ENCODE measurements at places on chromosomes 11 and 22.

DNA sequence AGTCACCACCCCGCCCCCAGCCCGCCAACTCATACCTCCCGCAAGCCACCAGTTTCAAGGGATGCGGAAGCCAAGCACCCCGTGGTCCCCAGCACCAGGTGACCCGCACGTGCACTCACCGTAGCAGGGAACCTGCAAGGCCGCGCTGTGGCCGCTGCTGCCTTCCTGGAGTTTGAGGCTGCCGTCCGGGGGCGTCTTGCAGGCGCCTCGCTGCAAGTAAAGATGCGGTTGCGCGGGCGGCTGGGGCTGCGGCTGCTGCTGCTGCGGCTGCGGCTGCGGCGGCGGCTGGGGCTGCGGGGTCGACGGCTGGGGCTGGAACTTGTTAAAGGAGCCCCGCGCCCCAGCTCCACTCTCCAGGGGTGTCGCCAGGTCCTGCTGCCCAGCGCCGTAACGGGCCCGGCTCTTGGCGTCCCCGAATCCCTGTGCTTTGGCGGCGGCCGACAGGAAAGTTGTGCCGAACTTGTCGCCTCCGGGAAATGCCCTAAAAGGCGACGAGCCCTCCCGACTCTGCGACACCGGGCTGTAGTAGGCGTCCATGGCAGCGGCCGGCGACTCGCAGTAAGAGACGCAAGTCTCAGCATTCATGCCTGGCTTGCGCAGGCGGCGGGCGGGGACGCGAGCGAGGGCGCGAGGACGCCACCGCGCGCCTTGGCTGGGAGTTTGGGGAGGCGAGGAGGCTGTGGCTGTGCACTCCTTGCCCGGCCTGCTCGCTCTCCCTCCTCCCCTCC lies at the start of gene ALX4:
Gene ALX4 (minus strand): TSS at position 662 of the 728 bp plus-strand sequence. CDS start 77 bp downstream, at position 585.
- peak; percentile 48 for DNase-seq

DNA sequence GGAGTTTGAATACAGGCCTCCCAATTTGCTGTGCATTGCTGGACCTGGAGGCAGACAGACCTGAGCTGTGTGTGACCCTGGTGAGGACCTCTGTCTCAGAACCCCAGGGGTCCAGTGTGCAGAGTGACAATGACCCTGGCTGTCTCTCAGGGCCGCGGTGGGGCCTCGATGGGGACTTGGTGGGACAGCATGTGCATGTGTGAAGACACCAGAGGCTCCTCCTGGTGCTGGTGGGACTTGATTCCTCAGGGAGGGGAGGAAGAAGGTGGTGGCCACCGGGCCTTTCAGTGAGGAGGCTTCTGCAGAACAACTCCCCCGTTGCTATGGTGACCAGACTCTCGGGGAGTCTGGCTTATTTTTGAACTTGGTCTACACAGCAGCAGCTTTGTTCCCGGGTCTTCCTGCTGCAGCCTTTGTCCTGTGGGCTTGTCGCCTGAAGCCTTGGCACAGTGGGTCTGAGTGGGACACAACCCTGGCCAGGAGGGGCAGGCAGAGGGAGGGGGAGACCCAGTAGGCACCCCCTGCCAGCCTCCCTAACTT lies 35.3 kb downstream of the MCM5 start:
- DNase-seq: no peak

- DNase-seq: peak; percentile 74
These were observed 550.9 kb upstream of the CCDC90B start for GRCh38 chr11:83836883-83837654.

DNA sequence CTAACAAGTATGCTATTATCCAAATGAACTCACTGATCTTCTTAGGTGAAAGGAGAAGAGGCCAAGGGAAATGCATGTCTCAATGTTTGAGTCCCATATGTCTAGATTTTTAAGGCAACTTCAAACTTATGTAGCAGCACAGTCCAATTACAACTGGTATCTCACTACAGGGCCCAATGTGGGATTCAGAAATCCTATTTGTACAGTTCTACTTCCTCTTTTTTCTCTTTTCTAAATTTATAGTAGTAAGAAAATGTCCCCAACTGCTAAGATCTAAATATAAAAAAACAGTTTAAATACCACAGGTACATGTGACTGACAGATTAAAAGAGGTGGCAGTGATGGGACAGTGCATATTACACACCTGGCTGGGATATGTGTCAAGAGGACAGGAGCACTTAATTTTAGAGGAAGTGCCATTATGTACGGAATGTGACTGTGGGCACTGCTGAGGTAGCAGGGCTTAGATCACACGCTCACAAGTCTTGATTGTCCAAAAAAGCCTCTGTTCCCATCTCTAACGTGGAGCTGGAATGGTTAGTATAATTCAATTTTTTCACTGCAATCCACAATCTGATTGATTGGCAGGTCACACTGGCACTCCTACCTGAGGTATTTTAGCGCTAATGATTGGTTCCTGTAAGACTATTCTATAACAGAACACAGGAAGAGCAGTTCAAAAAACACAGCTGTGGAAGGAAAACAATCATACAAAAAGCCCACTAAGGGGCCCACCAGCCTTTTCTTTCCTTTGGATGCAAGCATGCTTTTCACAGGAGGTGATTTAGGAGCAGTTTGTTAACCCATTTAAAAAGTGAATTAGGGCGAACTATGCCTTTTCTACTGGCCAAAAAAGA lies 34.6 kb downstream of the APOL5 start:
- no peak for DNase-seq

DNA sequence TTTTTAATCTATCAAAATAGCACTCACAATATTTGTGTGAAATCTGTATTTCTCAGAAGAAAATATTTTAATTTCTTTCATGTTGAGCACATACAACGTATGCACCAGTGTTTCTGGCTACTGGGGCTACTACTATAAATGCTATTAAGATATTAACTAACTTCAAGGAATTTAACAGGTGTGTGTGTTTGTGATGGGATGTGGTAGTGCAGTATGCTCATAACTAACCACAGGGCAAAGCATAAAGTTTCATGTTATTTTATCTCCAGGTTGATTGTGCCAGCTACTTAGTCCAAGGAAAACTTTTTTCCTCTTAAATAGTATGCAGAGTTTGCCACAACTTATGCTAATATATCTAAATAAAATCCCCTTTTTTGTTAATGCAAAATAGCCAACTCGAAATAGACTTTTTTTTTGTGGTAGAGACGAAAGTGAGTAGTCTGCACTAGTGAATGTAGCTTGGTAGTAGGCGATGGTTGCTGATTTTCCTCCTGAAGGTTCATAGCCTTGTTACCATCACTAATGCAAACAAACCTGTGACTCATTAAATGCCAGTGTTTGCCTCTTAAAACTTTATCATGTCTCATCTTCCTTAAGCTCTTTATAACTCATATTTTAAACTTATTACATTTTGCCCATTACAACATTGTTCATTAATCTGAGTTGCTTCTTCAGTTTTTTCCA lies 565.5 kb upstream of the ANO3 start:
- no peak for DNase-seq

- no peak for DNase-seq
These were observed 71.2 kb downstream of the CLPB start for GRCh38 chr11:72363112-72363511.

DNA sequence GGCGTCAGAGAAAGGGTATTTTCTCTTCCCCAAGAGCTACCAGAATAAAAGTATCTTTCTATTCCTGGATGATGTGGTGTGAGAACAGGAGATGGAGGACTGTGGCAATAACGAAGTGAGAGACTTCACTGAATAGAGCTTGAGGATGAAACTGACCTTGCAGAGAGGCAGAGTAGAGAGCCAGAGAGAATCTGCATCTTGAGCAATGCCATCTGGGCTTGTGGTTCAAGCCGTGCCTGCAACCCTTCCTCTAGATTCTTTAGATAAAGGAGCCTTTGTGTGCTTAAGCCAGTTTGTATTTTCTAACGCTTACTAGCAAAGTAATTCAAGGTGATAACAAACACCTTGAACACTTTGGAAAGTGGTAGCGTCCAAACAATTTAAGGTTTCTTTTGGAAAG lies 2.2 kb downstream of the ME3 start:
- DNase-seq: no peak

- DNase-seq: no peak
These were observed 27.1 kb downstream of the NXPE2 start for GRCh38 chr11:114705280-114706024.

- DNase-seq: no peak
These were observed 704 bp upstream of the CFL1 start for GRCh38 chr11:65858681-65859087.

- DNase-seq: no peak
These were observed 13.0 kb downstream of the OR52N4 start for GRCh38 chr11:5767056-5767455.

DNA sequence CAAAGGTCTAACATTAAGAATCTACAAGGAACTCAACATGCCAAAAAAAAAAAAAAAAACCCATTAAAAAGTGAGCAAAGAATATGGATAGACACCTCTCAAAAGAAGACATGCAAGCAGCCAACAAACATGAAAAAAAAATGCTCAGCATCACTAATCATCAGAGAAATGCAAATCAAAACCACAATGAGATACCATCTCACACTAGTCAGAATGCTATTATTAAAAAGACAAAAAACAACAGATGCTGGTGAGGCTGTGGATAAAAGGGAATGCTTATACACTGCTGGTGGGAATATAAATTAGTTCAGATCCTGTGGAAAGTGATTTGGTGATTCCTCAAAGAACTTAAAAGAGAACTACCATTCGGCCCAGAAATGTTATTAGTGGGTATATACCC lies 257.7 kb upstream of the PLET1 start:
- DNase-seq: no peak

DNA sequence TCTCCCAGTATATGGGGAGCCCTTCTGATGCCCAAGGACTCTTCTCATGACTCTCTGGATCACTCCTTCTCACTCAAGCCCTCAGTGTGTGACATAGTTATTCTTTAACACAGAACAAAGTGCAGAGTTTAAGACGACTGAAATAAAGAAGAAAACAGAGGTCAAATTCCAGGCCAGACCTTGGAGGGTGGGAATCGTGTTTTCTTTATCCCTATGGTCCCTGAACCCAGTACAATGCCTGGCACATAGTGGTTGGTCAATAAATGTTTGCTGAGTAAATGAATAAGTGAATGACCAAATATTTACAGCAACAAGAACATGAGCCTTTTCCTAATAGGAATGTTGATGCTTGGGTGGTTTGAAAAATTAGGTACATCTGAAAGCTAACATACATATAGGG lies 28.8 kb downstream of the VSTM5 start:
- DNase-seq: no peak

GRCh38 chr11:14973621-14974514 lies 1.7 kb upstream of the CALCA start:
- no peak for DNase-seq

DNA sequence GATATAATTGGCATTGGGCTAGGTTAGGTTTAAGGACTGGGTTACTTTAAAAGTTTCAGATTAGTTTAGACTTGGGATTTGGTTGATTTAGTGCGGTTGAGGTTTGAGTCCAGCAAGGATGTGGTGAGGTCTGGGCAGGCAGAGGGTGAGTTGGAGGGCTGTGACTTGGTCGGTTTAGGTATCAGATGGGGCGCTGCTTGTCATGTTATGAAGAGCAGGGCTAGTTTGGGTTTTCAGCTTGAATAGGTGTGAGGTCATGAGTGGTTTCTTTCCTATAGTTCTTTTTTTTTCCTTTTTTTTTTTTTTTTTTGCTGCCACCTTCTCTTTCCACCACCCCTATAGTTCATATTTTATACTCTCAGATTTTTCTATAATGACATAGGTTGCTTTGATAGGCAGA lies 4.8 kb downstream of the CLCF1 start:
- DNase-seq: no peak

DNA sequence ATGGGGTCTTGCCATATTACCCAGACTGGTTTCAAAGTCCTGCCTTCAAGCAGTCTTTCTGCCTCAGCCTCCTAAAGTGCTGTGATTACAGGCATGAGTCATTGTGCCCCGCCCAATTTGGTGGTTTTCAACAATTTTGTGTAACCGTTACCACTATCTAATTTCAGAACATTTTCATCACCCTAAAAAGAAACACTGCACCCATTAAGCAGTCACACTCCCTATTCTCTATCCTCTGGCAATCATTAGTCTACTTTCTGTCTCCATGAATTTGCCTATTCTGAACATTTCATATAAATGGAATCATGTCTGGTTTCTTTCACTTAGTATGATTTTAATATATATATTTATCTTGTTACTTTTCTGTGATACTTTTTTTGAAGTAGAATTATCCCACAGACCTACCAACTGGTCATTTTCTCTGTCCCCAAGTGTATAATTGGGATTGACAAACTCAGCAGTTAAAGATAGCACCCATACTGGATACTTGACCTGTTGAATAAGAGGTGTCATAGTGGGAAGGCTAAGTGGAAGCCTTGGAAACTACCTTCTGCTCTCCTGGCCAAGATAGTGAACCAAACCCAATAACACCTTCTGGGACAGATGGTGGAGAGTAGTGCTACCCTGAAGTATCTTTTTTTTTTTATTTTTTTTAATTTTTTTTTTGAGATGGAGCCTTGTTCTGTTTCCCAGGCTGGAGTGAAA lies 64.8 kb downstream of the STIM1 start:
- DNase-seq: peak; percentile 38
